ENCODE measurements at places on chromosomes 16 and 17.

GRCh38 chr16:73354434-73354833 lies 306.5 kb upstream of the ZFHX3 start:
- DNase-seq: no peak

DNA sequence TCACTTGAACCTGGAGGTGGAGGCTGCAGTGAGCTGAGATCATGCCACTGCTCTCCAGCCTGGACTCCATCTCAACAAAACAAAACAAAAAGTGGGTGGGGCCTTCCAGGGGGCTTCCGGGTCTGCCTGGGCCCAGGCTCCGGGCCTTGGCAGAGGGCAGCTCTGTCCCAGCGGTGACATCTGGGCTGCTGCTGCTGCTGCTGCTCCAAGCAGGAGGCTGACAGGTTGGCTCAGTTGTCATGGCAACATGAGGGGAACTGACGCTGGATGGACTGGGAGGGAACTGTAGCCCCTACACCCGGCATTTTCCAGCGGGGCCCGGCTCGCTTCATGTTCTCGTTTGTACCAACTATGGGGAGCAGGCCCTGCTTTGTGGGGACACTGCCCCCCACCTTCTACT lies 4.0 kb downstream of the BAIAP3 start:
- DNase-seq: no peak

DNA sequence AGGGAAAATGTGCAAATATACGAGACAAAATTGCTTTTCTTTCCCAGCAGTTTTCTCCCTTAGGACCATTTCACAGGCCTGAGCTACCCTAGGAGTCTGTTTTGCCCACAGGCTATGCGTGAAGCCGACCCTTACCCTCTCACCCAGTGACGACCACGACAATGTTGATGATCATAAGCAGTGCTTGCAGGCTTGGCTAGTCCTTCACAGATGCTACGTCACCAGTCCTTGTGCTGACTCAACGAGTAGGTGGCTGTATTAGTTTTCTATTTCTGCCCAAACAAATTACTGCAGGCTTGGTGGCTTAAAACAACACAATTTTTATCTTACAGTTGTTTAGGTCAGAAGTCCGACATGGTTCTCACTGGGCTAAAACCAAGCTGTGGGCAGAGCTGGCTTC lies 574.6 kb upstream of the HSBP1 start:
- no peak for DNase-seq

- no peak for DNase-seq
These were observed 115.7 kb upstream of the IRX3 start for GRCh38 chr16:54402270-54402669.

- DNase-seq: peak; percentile 66
These were observed 204.1 kb upstream of the CIBAR2 start for GRCh38 chr16:85316321-85316919.
